Activated T-helper 2 cell treated with anti-CD3 and anti-CD28 coated beads, Interferon-gamma antibody, Interleukin-2, Interleukin-4, amounts not matched to agents 10 μg/mL and 5 μg/mL and 100 μg/mL, durations not matched to agents 14 hours and 24 hours and 36 hours (primary cell): ENCODE measurements at places on chromosomes 16 and 17.

GRCh38 chr16:27384425-27384824 lies 17.5 kb upstream of the IL21R start:
- no peak for DNase-seq

- no peak for DNase-seq
Measured at GRCh38 chr16:85398050-85398451, 215.1 kb upstream of the GSE1 start.

DNA sequence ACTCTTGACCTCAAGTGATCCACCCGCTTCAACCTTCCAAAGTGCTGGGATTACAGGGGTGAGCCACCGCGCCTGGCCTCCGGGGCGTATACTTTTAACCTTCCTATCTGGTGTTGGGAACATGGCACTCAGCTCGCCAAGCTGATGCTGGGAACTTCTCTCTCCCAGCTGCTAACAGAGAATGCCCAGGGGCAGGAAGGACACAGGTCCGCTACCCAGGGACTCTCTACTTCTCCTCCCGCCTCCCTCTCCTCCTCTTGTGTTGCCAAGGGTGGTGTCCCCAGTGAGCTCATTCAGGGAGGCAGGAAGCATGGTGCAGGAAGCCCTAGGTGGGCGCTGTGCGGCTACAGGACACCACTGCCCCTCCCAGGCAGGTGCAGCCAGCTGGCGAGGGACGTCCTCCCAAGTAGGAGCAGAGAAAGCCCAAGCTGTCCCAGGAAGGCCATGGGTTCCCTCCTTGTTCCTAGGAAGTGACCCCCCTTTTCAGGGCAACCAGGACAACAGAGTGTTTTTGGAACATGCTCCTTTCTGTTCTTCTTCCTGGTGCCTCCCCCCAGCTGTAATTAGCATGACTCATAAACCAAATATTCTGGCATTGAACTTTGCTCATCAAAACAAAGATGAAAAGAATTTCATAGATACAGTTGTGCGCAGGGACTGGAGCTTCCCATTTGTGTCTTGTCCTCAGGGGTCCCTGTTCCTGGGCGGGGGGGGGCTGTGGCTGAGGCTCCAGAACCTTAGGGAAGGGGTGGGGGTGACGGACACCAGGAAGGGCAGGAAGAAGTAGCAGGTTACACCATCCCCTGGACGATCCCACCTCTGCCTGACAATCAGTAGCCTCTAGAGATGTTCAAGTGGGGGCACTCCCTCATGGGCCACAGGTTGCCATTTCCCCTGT lies 2.7 kb downstream of the C1QTNF1 start:
- no peak for DNase-seq

DNA sequence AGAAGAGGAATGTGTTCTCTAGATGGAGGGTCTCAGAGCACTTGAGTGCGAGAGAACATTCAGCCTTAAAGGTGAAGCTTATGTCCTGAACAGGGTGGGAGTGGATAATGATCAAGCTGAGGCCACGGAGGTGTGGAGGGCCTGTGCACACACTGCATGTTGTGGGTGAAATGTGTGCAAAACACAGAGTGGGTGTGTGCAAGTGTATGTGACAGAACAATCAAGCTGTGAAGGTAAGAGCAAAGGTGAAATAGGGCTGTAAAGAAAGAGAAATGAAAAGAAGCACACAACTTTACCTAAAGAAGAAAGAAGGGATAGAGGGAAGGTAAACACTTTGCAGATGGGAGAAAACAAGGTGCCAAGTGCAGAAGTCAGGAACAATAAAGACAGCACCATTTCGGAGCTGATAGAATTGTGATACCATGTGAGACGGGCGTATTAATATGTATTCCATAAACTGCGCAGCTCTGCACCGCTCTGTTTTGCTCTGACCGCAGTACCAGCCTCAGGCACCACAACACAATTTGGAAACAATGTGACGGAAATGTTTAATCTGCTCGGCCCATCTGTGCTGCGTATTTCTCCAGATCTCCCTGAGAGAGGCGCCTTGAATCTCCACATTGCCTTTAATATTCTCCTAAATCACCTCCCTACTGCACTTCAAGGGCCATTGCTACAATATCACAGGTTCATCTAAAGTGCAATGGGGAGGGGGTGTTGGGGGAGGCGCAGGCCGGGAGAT lies 40.6 kb downstream of the SNX11 start:
- no peak for DNase-seq

- DNase-seq = no peak
Measured at GRCh38 chr16:84547546-84548061, 43.1 kb upstream of the MEAK7 start.

GRCh38 chr16:49596068-49596467 lies 222.5 kb downstream of the C16orf78 start:
- no peak for DNase-seq

GRCh38 chr16:1545044-1546040 lies 11.9 kb downstream of the TMEM204 start:
- no peak for DNase-seq
